PC-9 (cell line): ENCODE measurements at places on chromosomes 5 and 9. TPM values are rescaled to one million over a fixed set of nuclear protein-coding genes. Genes with fewer than 3 reads are reported as not detected.

PCDHGA1 gene
- 0.07 TPM in 1 of 2 replicates, not detected in the other for total RNA-seq

HK3 gene
- total RNA-seq = not detected in 2 replicates

GRCh38 chr5:33231935-33232334, 208.8 kb upstream of the TARS1 start:
- no peak for DNase-seq

GALT gene
- 13.5 and 18.2 TPM in 2 replicates for total RNA-seq

KCNV2 gene
- total RNA-seq = not detected in 2 replicates

GRCh38 chr5:179129607-179130071, 69.5 kb downstream of the ZNF354C start:
- no peak for DNase-seq

- DNase-seq = no peak
These were observed 142.4 kb upstream of the C9orf72 start for GRCh38 chr9:27715651-27716050.

- no peak for DNase-seq
These were observed 47.7 kb downstream of the LIX1 start for GRCh38 chr5:97094579-97095317.

- DNase-seq = no peak
These were observed 494.2 kb downstream of the ZNF608 start for GRCh38 chr5:124252191-124252638.

DNA sequence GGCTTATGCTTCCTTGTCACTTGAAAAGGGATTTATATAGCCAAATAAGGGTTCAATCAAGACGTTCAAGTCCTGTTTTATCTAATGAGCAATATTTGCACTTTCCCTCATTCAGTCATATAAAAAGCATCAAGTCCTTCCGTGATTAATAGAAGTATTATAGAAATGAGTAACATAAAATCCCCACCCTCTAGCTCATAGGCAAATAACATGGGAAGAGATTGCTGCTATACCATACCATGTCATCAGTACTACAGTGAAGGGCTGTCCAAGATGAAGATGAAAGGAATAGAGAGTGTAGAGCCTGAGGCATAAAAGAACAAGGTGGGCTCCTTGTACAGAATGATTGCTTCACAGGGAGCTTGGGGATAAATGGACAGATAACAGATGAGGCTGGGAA, 20.4 kb upstream of the PAPPA start:
- no peak for DNase-seq

BARHL1 gene
- total RNA-seq = not detected in 2 replicates

GRCh38 chr9:73441223-73441622, 289.6 kb downstream of the ANXA1 start:
- DNase-seq = no peak

C9orf85 gene
- total RNA-seq = 16.8 and 19.0 TPM in 2 replicates

DNA sequence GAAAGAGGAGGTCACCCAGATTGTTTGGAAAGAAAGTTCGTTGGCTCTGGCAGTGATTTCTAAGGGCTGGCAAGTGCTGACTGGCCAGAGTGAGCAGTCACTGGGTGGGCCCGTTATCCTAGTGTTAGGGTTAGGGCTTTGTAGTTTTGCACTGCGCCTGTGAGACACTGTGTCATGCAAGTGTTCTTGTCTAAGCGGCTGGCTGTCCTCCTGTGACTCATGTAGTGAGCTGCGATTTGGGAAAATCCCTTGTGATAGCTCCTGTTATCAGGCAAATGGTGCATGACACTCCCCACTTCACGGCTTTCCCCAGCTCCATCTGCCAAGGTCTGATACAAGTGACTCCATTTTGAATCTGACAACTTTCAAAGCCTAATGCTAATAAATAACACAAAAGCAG, 526.0 kb upstream of the ADAMTS16 start:
- no peak for DNase-seq
